ENCODE measurements at places on chromosomes 3 and 15.

DNA sequence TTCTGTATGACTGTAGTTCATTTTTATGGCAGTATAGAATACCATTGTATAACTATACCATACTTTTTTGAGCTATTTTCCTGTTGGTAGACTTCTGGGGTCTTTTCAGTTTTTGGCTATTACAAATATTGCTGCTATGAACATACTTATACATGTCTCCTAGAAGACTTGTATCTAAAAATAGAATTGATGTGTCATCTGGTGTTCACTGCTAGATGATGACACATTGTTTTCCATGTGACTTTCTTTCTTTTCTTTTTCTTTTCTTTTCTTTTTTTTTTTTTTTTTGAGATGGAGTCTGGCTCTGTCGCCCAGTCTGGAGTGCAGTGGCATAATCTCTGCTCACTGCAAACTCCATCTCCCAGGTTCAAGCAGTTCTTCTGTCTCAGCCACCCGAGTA is 69.8 kb downstream of the SH3GL3 start:
- no peak for DNase-seq

GRCh38 chr15:59994888-59995557 is 9.1 kb upstream of the FOXB1 start:
- DNase-seq: peak; percentile 24

DNA sequence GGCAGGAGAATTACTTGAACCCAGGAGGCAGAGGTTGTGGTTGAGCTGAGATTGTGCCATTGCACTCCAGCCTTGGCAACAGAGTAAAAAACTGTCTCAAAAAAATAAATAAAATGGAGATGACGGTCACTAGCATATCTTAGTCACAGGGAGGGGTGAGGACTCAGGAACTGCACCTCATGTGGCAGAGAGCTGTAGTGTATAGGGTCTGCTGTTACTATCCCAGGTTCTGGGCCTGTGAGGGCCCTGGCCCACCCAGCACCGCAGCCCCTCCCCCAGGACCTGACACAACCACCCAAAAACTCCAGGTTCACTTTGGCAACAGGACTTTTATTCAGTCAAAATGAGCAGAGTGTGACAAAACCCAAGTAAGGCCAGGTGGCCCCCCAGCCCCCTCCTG is 22.3 kb downstream of the RNU5B-1 start:
- DNase-seq: no peak

DNA sequence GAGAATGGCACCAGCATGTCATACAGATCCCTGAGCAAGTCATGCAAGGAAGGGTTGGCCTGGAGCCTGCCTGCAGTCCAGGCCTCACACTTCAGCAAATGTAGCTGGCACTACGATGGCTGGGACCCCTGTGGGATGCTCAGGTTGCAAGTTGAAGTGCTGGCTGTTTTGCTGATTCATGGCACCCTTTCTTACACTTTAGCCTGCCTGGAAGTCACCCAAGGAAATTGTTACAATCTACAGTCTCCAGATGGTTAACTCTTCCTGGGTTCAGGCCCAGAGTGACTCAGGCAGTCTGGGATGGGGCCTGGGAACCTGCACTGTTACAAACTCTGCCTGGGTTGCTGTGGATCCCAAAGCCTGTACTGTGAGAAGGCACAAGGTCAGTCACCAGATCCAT is 91.0 kb upstream of the SLC6A11 start:
- DNase-seq: no peak

DNA sequence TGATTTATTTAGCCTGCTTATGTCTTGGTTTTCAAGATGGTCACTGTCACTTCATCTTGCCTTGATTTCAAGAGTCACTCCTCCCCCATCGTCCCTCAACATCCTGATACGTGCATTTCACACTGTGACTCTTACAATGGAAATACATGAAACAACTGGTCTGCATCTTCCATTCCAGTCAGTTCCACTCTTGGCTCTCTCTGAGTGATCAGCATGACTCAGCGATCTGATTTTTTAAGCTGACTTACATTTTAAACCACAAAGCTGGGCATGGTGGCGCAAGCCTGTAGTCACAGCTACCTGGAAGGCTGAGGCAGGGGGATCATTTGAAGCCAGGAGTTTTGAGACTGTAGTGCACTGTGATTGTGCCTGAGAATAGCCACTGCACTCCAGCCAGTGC is 271.2 kb upstream of the ROPN1 start:
- no peak for DNase-seq

GRCh38 chr3:128906031-128906803 is 26.8 kb downstream of the ACAD9 start:
- DNase-seq: no peak

- peak; percentile 98 for DNase-seq
Measured at GRCh38 chr3:179562591-179563270, at the start of gene ACTL6A. Gene ACTL6A, plus strand, starts transcription at chr3:179562926. Its CDS starts 167 bp downstream, at chr3:179563093.
